C1 segment of cervical spinal cord (tissue), 14 donors: ENCODE measurements at places on chromosomes 6 and 20.
A peak's percentile ranks its signal among the peaks of the same experiment; 100 is the strongest.

GRCh38 chr20:51613580-51613979, 71.1 kb upstream of the NFATC2 start:
- DNase-seq = no peak

GRCh38 chr20:5557123-5557522, 193.1 kb upstream of the SHLD1 start:
- DNase-seq = peak; percentile 39

GRCh38 chr20:59412181-59412580, 111.8 kb downstream of the EDN3 start:
- DNase-seq = no peak

- DNase-seq = no peak
These were observed 109.9 kb upstream of the HEY2 start for GRCh38 chr6:125639466-125640020.

GRCh38 chr6:3719462-3720308, 31.8 kb downstream of the PXDC1 start:
- no peak for DNase-seq

- DNase-seq = no peak
These were observed 308.1 kb upstream of the EPHA7 start for GRCh38 chr6:93727447-93727846.

DNA sequence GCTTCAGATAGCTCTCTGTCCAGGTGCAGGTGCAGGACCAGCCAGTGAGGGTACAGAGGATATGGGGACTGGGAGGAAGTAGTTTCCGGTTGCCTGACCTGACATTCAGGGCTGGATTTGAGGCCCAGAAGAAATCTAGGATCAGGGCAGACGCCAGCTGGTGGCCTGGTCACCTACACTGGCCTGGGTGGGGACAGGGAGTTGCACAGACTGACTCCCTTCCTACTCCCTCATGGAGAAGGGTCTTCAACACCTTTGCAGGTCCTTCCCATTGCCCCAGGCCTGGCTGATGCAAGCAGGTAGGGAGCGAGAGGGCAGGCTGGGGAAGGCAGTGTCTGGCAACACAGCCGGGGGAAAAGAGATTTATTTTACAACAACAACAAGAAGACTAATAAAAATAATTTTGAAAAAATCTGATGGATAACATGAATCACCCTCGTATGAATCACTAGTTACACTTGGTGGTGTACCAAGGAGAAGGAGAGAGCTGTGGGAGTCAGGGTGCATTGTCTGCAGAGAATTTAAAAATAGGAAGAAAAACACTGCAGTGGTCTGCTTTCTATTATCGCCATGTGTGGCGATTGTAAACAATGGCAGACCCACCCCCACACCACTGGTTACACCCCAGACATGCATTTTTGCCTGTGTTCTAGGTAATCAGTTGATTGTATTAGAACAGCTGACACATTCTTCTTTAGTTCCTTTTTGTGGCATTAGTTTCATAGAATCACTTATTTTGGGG, 62.3 kb upstream of the SNX9 start:
- DNase-seq = no peak

DNA sequence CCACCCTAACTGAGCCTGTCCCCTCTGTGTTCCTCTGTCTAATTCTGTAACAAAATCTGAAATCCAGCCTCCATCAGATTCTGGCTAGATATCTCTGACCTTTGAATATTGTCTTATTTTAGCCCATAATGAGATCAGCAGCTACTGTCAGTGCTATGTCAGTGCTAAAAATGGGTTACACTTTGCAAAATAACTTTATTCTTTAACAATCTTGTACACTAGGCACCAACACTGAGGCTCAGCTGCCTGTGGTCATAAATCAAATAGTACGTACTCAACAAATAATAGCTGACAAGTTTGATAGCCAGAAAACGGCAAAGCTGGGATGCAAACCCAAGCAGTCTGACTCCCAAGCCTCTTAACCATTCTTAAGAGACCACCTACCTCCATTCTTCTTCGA, 22.1 kb downstream of the TTPAL start:
- no peak for DNase-seq

- no peak for DNase-seq
These were observed 36.5 kb downstream of the TGM6 start for GRCh38 chr20:2417213-2417541.

- no peak for DNase-seq
These were observed 91.2 kb upstream of the BACH2 start for GRCh38 chr6:90387826-90388225.

DNA sequence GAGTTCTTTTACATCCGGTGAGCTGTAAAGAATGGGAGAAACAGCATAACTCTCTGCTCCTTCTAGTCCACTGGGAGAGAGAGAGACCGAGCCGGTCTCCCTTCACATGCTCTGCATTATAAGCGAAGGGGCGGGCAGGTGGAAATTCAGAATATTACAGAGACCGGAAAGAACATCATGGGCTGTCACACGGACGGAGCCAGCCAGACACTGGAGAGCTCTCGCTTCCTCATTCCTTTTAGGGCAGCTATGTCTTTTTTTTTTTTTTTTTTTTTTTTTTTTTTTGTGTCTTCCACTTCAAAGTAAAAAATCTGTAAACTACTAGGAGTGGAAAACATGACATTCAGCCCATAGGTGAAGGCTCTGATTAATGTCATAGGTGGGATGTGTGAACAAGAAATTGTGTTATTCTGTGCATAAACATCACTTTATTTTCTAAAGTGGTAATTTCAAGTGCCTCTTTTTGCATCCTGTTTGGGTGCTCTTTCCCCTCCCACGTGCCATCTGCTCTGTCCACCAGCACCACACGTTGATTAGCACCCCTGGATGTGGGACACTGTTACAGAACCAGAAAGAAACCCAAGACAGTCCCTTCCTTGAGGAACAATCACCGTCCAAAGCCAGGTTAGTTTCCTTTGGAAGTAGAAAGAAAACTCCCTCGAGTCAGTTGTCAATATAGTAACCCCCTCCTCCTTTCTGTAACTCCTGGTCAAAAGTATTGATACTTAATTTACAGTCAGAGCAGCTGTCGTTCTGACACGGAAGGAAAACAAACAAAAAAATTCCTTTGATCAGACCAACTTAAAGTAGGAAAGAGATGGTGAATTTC, at the start of gene TAGAP:
TAGAP (minus strand) TSS at position 93 of the 829 bp plus-strand sequence. CDS start 845 bp downstream, outside the sequence.
- DNase-seq = peak; percentile 44

GRCh38 chr20:57716202-57716601, 6.4 kb upstream of the PMEPA1 start:
- DNase-seq = no peak

- no peak for DNase-seq
These were observed 513.4 kb upstream of the SLC35B3 start for GRCh38 chr6:8948733-8949132.

DNA sequence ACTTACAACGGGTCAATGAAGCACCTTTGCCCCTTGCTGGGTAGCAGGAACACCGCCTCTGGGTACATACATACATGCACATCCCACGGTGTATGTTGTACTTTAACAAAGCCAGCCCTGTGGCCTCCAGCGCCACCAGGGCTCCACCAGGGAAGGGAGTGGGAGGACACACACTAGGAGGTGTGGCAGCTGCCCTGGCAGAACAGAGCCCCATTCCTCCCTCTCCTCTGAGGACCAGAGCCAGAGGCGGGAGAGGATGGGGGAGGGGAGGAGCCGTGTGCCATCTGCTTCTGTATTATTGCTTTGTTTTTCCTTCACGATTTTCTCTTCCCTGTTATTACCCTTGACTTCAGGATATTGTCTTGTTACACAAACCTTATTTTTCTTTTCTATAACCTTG, 105.8 kb upstream of the TRAF3IP2 start:
- peak; percentile 47 for DNase-seq

DNA sequence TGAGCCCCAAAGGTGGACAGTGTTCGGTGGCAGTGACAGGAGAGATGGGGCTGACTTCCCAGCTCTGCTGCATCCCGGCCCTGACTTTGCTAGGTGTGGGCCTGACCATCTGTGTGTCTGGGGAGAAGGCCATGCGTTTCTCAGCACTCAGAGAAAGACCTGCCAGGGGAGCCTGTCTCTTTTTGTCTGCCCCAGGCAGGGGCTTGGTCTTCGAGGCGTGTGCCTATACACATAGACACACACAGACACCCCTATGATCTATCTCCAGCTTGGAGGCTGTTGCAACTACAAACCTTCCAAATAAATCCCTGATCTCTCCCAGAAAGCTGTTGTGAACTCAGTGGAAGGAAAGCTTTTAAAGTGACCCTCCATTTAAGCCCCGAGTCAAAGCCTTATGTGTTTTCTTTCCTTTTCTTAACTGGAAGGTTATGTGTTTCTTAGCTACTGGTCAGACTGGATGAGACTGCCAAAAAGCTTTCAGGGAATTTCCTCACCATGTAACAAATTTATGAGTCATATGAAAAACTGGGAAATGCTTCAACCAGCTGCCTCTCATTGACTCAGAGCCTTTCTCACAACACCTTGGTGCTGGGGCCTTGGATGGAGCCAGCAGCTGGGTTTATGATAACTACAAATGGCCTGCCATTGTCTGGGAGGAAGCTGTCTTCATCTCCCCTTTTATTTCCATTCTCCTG, 102.6 kb downstream of the CDC5L start:
- DNase-seq = no peak

DNA sequence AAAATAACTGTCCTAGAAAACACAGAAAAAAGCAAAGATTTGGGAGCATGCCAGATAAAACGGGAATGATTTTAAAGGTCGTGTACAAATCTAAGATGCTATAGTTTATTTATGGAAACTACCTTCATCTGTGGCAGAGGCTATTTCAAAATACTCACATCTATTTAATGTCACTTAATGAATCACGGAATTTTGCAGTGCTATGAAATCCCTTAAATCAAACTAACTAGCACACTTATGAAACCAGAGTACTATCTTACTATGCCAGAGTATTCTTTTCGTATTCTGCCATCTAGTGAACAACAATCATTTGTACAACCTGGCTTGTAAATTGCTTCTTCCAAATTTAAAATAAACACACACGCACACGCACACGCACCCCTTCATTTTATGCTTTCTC, 77.9 kb upstream of the BMP5 start:
- no peak for DNase-seq

- DNase-seq = no peak
These were observed 95.5 kb upstream of the NXT1 start for GRCh38 chr20:23255106-23255505.

- no peak for DNase-seq
These were observed 250.8 kb downstream of the SMOC2 start for GRCh38 chr6:168691774-168692173.

- no peak for DNase-seq
These were observed 9.2 kb downstream of the PDCD2 start for GRCh38 chr6:170575250-170575649.

DNA sequence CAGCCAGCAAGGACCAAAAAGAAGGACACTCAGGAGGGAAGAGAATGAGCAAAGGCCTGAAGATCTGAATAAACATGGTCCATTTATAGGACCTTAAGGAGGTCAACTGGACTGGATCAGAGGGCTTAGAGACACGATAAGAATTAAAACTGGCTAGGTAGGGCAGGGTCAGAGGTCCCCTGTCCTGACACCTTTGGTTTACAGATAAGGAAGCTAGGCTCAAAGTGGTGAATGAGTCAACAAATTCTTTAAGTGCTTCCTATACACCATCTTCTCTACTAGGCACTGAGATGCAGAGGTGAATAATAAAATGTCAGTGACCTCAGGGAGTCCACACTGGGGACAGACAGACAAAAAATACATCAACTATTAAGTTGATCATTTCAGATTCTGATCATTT, 70.3 kb downstream of the HIVEP2 start:
- no peak for DNase-seq
